Posterior vena cava (tissue), 2 donors: ENCODE measurements at places on chromosomes 5 and 9. TPM values are rescaled to one million over a fixed set of nuclear protein-coding genes. Genes with fewer than 3 reads are reported as not detected.

GRCh38 chr5:125560476-125561225, 814.2 kb upstream of the ZNF608 start:
- no peak for DNase-seq

DNA sequence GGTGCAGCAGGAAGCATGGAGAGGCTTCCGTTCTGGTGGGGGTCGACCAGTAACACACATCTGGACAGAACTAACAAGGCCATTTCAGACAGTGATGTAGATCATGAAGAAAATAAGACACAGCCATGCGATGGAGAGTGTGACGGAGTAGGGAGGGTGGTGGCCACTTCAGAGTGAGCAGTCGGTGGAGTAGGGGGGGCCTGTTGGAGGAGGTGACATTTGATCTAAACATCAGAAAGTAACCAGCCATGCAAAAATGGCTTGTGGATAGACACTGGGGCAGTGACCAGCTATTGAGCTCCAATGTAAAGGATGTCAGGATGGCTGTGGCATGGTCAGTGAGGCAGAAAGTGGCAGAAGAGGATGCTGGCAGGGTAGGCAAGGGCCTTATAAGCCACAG, 65.9 kb downstream of the PPARGC1B start:
- no peak for DNase-seq

DNA sequence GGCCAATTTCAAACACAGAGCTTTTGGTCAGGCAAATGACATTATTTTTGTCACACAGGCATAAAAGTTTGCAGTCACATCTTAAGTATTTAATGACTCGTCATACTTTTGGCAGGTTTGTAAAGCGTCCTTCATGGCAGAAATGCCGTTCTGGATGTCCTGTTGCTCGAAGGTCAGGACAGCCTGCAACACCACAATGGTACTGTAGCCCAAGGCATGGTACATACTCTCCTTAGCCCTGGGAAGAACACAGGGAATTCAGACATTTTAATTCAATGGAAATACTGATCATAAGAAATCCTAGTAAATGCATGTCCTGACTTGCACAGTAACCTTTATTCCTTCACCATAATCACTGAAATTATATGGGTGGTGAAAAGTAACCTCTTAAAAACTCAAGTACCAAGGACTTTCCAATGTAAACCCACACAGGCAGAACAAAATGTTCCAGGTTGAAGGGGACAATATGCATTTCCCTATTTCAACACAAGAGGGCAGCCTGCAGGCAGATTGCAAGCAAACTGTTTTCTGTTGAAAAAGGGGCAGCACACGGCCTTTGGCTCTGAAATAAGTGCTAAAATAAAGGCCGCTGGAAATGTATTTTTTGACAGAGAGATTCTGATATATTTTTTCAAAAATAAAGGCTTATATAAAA, 95.7 kb downstream of the TTC39B start:
- no peak for DNase-seq

GRCh38 chr5:32785611-32786254, 74.6 kb downstream of the NPR3 start:
- no peak for DNase-seq

GRCh38 chr5:90949469-90950358, 391.1 kb downstream of the ADGRV1 start:
- DNase-seq = no peak

- DNase-seq = peak; percentile 30
These were observed 5.5 kb upstream of the STOML2 start for GRCh38 chr9:35108461-35108860.

GRCh38 chr9:109450346-109450745, 47.8 kb downstream of the PTPN3 start:
- no peak for DNase-seq

DNA sequence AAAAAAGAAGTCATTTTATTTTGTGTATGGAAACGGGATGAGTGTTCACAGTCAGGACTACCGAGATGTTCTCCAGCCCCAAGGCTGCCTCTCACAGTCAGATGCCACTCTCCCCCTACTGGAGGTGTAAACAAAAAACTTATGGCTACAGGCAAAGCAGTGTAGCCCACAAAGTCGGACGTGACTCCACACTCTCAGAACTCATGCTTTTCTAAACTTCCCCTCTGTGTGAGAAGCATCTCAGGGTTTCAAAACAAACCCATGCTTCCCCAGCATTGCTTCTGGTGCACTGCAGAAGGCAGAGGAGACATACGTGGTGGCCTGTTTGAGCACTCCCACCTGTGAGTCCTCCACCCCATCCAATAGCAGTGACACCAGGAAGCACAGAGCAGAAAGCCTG, 580.3 kb downstream of the BNC2 start:
- no peak for DNase-seq

GRCh38 chr9:106958955-106959657, 96.1 kb downstream of the ZNF462 start:
- DNase-seq = no peak

DNA sequence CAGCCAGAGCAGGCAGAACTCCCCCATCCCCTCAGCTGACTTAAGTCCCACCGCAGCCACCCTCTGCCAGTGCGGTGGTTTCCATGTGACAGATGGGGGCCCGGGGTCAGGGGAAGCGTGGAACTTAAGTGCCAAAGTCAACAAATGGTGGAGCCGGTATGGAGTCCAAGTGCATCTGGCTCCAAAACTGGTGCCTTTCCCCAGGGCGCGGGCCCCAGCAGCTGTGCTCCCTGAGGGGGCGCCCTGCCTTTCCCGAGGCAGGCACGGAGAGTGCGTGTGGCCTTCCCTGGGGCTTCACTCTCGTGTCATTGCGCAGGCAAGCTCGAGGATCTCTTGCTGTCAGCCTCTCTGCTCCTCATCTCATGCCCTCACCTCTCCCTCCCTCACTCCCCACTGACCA, 33.8 kb downstream of the SLC46A2 start:
- no peak for DNase-seq

- no peak for DNase-seq
These were observed 43.8 kb upstream of the DAB2IP start for GRCh38 chr9:121607434-121608167.

GRCh38 chr9:68832101-68832500, 127.1 kb downstream of the PIP5K1B start:
- DNase-seq = no peak

DNA sequence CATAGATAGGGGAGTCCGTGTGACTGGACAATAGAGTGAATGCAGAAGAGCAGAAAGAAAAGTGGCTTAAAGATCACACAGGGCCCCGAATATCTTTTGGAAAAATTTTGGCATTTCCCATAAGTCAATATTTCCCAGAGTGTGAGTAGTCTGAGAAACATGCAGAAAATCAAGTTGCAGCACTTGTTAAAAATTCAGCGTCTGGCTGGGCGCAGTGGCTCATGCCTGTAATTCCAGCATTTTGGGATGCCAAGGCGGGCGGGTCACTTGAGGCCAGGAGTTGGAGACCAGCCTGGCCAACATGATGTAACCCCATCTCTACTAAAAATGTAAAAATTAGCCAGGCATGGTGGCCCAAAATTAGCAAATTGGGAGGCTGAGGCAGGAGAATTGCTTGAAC, 227.0 kb downstream of the DRD1 start:
- peak; percentile 87 for DNase-seq

DNA sequence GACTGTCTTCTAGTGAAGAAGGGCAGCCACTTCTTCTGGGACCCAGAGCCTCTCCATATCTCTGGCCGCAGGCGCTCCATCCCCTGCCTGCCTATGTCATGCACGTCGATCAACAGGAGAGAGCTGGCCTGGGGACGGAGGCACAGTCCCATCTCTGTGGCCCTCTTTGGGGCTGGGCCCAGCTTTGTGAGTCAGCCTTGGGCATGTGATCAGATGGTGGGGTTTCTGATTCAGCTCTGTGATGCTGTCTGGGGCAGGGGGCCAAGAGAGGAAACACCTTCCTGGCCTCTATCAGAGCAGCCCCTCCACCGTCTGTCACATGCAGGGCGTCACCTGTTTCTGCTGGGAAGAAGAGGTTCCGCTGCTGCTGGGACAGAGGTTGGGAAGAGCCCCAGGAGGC, 72.6 kb downstream of the MVB12B start:
- DNase-seq = no peak

GRCh38 chr9:109682227-109682626, 97.8 kb upstream of the PALM2AKAP2 start:
- no peak for DNase-seq

DNA sequence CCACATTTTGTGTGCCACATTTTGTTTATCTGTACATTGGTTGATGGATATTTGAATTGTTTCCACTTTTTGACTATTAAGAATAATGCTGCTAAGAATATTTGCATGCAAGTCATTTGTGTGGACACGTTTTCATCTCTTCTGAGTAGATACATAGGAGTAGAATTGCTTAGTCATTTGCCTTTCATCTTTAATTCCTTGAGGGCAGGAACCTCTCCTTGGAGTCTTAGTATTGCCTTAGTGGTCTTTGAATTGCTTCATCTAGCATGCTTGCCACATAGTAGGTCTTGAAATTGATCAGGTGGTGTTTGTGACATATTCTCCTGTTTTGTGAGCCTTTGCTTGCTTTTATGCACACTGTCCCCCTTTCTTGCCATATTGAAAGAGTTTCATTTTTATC, 128.5 kb downstream of the NR3C1 start:
- no peak for DNase-seq

GRCh38 chr9:77010527-77010926, 8.9 kb upstream of the FOXB2 start:
- DNase-seq = no peak

Gene PROB1
- total RNA-seq = 8.9 TPM

Gene CD14
- 64.6 TPM for total RNA-seq

Gene CNTNAP3
- 14.2 TPM for total RNA-seq

Gene C9orf153
- 0.28 TPM for total RNA-seq

Gene ANKRD18B
- total RNA-seq = not detected

Gene LHX2
- not detected for total RNA-seq

Gene CDH9
- not detected for total RNA-seq

Gene ZDHHC21
- total RNA-seq = 13.9 TPM
